ENCODE measurements at places on chromosomes 11 and 22. TPM values are rescaled to one million over a fixed set of nuclear protein-coding genes. Genes with fewer than 3 reads are reported as not detected.

GRCh38 chr11:114447444-114447843 is 8.2 kb downstream of the REXO2 start:
- peaks cover 11% of the 10 kb centered on the region for H3K4me1 ChIP-seq
- no peak for DNase-seq
- H3K4me3 ChIP-seq, result no peak overlapping the region

DNA sequence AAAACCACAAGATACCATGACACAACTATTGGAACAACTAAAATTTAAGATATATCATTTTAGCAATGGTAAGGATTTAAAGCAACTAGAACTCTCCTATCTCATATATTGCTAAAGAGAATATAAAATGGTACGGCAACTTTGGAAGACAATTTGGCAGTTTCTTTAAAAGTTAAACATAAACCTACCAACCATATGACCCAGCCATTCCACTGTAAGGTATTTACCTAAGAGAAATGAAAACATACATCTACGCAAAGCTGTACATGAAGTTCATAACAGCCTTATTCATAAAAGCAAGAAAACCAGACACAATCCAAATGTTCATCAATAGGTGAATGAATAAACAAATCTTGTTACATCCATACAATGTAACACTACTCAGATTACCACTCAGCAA is 31.3 kb downstream of the SIK3 start:
- H3K27me3 ChIP-seq, result no peaks in the 10 kb centered on the region
- peaks cover 3% of the 10 kb centered on the region for H3K4me1 ChIP-seq
- no peaks in the 10 kb centered on the region for H3K36me3 ChIP-seq
- no peak for DNase-seq
- no peak overlapping the region for H3K27ac ChIP-seq

The RPS13 gene
- total RNA-seq, result 735 TPM

DNA sequence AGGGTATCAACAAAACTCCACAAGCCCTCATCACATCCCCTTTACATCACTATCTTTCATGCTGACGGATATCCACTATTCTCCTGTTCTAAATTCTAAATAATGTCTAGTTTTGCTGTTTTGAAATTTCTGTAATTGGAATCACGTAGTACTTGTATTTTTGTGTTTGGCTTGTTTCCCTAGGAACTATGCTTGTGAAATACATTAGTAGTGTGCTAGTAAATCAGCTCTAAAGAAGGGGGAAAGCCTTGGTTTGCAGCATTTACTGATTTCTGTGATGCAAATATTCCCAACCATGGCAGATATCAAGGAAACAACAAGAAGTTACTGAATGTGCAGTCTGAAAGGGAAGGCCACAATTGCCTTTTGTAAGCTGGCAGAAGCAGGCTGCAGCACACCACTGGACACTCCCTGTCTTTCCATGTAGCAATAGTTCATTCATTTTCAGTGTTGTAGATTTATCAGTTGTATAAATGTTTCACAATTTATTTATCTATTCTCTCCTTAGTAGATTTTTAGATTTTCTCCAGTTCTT is 4.7 kb upstream of the FOLH1 start:
- no peak for DNase-seq
- H3K27me3 ChIP-seq, result no peaks in the 10 kb centered on the region
- no peak overlapping the region for H3K4me3 ChIP-seq
- no peak overlapping the region for H3K27ac ChIP-seq
- H3K36me3 ChIP-seq, result no peaks in the 10 kb centered on the region

The NTM gene
- 10.3 TPM for total RNA-seq

GRCh38 chr11:73175551-73176144 is 33.5 kb upstream of the FCHSD2 start:
- no peak overlapping the region for H3K4me3 ChIP-seq

All from kidney (tissue), 22 donors.